Mesothelial cell of epicardium (in vitro differentiated cells): ENCODE measurements at places on chromosomes 12 and 14.

GRCh38 chr12:24903329-24904088 is 45.4 kb downstream of the BCAT1 start:
- DNase-seq, result no peak

DNA sequence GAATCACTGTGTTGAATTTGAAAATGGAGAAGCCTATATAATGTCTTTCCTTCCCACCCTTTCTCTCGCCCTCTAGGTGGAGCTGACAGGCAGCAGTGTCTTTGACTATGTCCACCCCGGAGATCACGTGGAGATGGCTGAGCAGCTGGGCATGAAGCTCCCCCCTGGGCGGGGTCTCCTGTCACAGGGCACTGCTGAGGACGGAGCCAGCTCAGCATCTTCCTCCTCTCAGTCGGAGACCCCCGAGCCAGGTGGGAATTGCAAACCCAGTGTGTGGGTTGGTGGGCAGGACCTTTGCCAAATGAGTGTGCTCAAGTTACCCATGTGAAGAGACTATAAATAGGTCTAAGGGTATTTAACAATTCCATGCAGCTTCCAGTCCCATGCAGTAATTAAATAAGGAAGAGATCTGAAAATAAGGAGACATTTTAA is 274.7 kb downstream of the EGLN3 start:
- no peak for DNase-seq

GRCh38 chr12:15276088-15276698 is 46.1 kb upstream of the PTPRO start:
- no peak for DNase-seq

DNA sequence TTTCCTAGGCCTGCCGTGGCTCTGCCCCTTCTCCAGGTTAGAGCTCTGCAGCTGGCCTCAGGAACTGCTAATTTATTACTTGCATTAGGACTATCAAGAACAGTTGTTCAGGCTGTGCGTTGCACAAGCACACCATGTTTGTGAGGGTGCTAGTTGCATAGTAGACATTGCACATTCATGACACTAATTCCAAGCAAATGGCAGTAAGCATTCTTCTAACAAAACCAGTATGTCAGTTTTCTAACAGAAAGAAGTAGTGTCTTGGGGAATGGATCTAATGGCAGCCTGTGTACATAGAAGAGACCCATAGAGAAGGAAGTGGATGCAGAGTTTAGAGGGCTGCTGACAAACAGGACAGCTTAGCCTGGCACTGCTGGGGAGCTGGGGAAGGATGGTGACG is 53.9 kb downstream of the ERH start:
- DNase-seq, result no peak

- DNase-seq, result no peak
These were observed 33.1 kb upstream of the FBXO34 start for GRCh38 chr14:55238019-55238680.

DNA sequence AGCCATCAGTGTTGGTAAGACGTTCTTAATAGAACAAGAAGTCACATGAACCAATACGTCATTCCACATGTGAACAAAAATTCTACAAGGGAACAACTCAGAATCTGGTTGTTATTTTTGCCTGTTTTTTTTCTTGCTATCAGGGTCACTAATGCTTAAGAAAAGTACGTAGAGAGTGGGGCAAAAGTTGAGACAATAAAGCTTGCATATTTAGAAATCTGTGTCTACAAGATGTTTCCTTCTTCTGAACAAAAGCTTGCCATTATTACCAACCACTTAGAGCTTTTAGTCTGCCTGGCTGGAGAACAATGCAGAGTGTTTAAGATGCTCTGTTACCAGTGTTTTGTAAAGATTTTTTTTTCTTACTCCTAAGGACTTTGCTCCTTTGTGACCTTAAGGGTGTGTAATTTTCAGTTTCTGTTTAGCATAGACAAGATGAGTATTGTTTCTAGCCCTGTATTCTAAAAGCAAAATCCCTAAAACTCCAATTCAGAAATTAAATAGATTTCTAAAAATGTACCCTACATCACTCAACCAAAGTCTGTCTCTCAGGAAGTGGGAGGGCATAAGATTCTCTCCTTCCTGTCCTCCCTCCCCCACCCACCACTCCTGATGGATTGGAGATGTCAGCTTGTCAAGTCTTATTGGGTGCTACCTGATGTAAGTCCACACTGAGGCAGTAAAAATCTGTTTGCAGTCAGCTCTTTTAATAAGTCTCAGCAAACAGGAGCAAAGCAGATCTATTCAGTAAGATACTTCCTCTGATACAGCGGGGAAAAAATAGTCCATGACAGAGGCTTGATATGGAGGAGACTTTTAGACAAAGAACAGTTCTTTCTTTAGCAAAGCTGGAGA is 267.6 kb downstream of the GRIN2B start:
- DNase-seq, result no peak
